Stomach (tissue), 19 donors: ENCODE measurements at places on chromosomes 2 and 18.
A peak's percentile ranks its signal among the peaks of the same experiment; 100 is the strongest.

GRCh38 chr2:150165442-150165841, 322.0 kb downstream of the RND3 start:
- no peak for DNase-seq

DNA sequence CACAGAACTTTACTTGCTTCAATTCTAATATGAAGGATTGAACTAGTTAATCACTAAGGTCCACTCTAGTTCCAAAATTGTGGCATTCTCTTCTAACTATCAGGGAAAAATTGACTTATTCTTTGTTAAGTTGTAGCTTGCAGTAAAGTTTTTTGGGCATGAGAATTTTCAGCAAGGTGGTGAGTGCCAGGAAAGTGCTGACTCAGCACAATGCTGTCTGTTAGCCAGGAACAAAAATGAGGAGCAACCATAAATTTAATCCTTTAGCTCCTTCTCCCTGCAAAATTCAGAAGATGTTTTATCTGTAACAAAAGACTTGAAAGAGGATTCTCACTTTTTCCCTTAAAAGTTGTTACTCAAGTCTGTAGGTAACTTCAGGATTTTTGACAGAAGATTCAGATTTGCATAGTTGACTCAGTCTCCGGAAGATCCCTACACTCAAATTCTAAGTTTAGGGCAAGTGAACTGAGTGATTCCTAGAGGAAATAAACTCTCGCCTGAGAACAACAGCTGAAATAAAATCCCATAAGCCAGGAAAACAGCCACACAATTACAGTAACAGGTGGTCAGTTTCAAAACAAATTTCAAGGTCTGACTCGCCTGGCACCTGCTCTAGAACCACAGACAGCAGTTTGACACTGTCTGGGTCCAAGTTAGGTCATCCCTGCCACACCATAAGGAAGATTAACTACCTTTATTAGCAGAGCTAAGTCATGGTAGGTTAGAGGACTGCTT, 20.2 kb upstream of the DARS1 start:
- no peak for DNase-seq

GRCh38 chr2:113876503-113877387, 13.1 kb upstream of the ACTR3 start:
- peak; percentile 95 for DNase-seq

- DNase-seq, result no peak
Measured at GRCh38 chr2:5926871-5927512, 234.8 kb downstream of the SOX11 start.

DNA sequence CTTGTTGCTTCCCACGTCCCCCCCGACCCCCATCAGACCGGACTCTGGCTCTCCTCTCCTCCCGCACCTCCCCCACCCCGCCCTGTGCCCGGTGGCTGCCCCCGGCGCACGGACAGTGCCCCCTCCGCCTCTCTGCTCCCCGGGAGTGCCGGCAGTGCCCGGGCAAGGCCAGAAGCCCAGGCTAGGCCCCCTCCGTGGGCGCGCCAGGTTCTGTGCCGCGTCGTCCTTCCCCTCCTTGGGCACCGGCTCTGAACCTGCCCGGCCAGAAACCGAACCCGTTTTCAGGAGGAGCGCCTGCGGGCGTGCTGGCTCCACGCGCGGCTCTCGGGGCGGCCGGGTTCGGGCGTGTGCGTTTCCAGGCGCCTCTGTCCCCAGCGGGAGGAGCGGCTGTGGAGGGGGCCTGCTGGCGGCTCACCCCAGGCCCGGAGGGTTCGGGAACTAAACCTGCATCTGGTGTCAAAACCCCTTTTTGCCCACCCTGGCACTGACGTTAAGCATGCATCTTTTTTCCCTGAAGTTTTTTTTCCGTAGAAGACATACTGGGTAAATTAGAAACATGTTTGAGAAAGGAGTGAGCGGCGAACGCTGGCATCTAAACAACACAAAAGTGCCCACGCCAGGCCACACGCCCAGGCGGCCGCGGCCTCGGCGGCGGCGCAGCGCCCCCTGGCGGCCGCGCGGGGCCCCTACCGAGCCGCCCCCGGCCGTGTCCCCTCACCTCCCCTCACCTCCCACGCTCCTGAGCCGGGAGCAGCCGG, 123.9 kb upstream of the SLC1A4 start:
- peak; percentile 75 for DNase-seq

GRCh38 chr18:75450906-75451305, 23.4 kb upstream of the SMIM21 start:
- no peak for DNase-seq

- peak; percentile 65 for DNase-seq
Measured at GRCh38 chr18:59022167-59022945, 117.3 kb upstream of the SEC11C start.

DNA sequence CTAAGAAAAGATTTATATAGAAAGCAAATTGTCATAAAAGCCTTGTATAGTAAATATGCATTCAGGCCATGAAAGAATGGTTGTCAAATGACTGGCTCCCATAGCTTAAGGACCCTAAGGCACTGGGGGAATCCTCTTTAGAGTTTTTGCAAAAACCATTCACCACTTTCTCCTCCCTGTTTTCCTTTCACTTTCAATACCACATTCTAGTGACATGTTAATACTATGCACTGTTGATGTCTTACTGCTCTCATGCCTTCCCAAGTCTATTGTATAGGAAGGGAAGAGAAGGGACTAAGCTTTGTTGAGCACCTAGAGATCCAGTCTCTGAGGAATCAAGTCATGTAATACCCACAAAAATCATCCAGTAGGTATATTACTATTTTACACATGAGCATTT, 383.0 kb upstream of the LRRTM1 start:
- no peak for DNase-seq

- no peak for DNase-seq
Measured at GRCh38 chr2:177355874-177356273, 36.7 kb upstream of the AGPS start.

- no peak for DNase-seq
Measured at GRCh38 chr2:140383781-140384180, 1603.6 kb upstream of the NXPH2 start.

DNA sequence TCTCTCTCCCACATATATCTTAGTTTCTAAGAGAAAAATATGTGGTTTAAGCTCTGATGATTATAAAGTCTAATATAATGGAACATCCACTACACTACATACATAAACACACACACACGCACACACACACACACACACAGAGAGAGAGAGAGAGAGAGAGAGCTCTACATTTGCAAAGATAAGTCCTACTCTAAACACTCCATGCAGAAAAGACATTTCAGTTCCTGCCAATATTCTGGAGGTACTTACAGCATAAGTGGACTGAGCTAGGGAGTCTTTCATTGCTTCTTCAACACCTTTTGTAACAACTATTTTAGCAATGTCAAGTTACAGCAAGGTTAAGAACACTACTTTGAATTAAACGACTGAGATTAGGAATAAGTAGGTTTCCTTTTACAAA, 80.1 kb downstream of the FIGN start:
- peak; percentile 9 for DNase-seq

DNA sequence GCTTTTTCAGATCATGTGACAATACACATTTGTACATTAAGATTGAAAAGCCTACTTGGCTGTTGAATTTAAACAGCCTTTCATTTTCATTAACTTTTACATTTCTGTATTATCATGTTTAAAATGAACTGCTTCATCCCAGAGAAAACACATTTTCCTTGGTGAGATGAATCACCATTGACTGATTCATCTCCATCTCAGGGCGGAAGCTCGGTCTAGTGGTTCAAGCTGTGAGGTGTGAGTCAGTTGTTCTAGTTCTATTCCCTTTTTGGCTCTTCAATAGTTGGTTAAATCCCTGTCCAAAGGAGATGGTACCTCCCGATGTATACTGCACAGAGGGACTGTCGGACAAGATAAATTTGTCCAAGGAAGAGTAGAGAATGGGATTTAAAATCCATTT, 189.7 kb downstream of the ADCYAP1 start:
- no peak for DNase-seq

DNA sequence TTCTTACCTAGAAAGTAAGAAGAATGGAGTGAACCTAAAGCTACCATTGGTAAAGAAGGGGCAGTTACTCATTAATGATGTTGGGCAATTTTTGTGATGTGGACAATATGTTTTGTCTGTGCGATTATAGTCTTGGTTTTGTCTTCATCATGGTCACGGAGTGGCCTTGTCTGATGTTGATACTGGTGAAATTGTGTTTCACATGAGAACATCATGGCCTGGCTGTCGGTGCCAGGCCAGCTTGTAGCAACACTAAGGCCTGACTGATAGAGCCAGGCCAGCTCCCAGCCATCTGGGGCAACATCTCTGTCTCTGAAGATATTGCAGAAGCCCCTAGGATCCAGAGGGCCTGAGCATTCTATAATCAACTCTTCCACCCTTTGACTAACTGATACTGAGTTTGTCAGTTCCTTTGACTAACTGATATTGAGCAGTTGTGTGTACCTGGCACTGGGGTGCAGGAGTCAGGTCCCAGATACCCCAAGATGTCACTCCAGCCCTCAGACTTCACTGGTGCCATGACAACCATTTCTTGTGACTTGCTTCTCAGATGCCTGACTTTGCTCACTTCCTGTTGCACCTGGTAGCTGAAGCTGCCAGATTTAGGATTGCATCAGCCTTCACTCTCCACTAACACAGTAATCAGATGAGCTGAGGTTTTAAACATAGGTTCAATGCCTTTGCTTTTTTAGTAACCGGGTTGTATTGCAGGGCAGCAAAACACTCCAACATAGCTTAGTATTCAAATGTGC, 62.5 kb downstream of the RPIA start:
- DNase-seq, result peak; percentile 40

DNA sequence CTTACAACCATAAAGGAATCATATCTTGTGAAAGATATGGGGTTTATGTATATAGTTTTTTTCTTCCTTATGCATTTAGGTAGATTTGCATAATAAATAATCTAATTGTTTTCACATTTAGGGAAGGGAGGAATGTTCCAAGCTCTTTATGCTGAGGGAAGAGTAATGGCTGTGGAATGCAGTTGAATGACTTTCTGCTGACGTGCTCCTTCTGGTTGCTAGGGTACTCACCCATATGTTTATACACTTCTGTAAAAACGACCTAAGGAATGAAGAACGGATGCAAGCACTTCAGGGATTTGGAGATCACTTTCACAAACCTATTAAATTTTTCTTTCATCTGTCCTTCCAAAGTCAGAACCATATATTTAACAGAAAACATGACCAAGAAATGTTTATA, 29.2 kb upstream of the PPP4R1 start:
- peak; percentile 96 for DNase-seq

GRCh38 chr2:3470166-3470651, 49.1 kb downstream of the ADI1 start:
- no peak for DNase-seq

DNA sequence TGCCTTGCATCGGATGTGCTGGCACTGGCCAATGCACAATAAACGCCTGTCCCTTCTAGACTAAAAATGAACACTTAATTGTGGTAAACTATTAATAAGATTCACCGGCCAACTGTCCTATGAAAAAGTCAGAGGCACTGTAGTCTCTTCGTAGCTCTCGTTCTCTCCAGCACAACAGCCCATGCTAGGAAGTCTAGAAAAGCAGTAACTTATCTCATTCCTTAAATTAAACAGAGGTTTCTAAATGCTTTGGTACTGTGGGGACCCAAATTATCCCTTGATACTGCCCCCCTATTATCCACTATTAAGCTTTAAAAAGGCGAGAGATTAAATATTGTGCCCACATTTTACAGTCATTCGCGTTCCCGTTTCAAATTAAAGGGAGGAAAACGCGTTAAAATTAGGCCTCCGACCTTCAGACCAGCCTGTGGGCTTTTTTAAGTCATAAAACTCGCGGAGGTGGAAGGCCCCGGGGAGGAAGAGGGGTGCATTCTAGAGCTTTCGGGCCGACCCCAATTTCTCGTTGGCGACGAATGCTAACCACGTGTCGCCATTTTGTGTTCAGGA, 1.5 kb upstream of the PCBP1 start:
- DNase-seq, result no peak

DNA sequence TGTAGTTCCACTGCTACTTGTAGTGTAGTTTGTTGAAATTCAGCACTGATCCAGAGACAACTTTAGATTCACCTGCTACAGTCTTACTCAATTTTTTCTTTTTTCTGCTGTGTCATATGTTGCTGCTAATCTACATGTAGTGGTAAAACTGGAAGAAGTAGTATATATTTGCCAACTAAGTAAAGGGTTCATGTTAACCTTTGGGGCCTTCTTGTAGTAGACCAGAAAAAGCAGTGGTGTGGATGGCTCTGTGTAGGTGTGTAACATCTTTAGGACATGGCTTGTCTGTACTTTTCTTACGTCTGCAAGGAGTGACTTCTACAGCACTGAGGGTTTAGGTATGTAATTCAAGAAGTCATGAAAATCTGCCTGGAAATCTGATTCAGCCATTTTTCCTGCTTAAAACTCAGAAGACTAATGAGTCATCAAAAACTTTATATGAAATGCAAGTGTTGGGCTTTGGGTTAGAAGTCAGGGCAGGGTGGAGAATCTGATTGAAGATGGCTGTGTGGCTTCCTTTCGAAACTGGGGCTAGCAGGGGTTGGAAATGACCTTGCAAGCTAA, 8.4 kb downstream of the PTPRM start:
- no peak for DNase-seq

DNA sequence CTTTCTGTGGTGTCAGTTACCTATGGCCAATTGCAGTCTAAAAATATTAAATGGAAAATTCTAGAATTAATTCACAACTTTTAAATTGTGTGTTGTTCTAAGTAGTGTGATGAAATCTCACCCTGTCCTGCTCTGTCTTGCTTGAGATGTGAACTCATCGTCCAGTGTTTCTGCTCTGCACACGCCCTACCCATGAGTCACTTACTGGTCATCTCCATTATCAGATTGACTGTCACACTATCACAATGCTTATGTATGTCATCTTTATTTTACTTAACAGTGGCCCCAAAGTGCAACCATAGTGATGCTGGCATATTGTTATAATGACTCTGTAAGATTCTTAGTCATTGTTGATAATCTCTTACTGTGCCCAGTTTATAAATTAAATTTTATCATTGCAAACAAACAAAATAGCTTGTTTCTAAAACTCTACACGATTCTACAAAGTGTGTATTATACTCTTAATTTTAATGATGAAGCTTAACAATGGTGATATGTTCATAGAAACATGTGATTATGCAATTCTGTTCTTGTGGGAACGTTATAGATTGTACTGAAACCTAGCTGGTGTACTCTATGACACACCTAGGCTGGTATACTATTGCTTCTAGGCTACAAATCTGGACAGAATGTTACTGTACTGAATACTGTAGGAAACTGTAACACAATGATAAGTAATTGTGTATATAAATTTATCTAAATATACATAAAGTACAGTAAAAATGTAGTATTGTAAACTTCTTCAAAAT, 1086.8 kb upstream of the PIK3C3 start:
- no peak for DNase-seq

- DNase-seq, result peak; percentile 67
Measured at GRCh38 chr2:218229239-218229638, 12.2 kb downstream of the ARPC2 start.
